ENCODE measurements at places on chromosomes 5 and 9.

DNA sequence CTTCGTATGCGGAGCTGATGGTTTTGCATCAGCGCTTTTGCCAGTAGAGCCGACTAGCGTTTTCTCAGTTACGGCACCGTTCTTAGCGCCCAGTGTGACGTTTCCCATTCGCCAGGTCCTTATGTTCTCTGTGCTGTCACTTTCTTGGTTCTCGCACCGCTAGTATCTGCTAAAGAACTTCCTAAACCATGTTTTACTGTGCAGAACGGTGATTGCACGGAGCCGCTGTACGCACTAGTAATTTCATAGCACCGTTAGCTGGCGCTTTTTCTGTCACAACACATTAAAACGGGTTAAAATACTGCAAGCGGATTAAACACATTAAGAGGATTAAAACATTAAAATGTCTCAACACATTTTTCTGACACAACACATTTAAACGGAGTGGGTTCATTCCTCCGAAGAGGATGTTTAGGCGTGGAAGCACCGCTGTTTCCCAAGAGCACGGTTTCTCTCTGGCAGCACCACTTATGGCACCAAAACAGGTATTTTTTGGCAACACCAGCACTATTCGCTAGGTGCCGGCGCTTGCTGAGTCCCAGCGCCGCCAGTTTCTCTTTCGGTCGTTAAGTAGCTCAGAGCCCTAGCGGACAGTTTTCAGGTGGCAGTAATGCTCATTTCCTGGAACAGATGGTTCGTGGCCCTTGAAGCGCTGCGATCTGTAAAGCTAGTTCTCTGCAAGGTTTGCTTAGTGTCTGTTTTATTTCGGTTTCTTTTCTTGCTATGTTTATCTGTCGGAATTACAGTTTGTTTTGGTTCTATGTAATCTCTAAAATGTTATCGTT is 20.3 kb downstream of the ANXA2R start:
- DNase-seq = no peak

- DNase-seq = no peak
Observed at GRCh38 chr9:6123416-6123815, 92.2 kb upstream of the IL33 start.

GRCh38 chr9:126347093-126347492 is 20.5 kb downstream of the MVB12B start:
- DNase-seq = no peak

GRCh38 chr5:178331491-178331996 is 98.9 kb upstream of the PHYKPL start:
- no peak for DNase-seq
